ENCODE measurements at places on chromosomes 16 and 17.
A peak's percentile ranks its signal among the peaks of the same experiment; 100 is the strongest.

GRCh38 chr16:80527297-80527696 lies 13.5 kb upstream of the DYNLRB2 start:
- peak; percentile 25 for DNase-seq

DNA sequence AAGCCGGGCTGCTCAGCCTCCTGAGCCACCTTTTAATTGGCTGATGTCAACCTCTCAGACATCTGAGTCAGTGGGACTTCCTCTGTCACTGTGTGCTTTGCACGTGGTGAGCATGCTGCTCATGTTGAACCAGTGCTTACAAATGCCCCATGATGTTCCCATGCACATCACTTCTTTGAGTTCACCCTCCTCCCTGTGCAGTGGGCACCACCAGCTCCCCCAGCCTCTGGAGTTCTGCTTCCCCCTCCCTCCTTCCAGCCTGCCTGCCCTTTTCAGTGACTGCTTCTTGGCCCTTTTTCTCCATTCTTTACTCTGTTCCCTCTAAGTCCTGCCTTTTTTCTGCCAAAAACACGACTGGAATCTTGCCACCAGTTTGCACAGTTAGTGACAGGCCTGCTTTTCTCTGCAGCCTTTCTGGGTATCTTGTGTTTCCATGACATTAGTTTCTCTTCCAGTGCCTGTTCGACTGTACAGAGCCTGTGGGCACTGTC lies 41.6 kb downstream of the USP10 start:
- no peak for DNase-seq

GRCh38 chr16:77660311-77660710 lies 62.0 kb upstream of the NUDT7 start:
- DNase-seq, result peak; percentile 55

GRCh38 chr17:82272495-82273326 lies 789 bp downstream of the CSNK1D start:
- no peak for DNase-seq

GRCh38 chr17:726271-726919 lies 6.0 kb upstream of the TLCD3A start:
- no peak for DNase-seq

DNA sequence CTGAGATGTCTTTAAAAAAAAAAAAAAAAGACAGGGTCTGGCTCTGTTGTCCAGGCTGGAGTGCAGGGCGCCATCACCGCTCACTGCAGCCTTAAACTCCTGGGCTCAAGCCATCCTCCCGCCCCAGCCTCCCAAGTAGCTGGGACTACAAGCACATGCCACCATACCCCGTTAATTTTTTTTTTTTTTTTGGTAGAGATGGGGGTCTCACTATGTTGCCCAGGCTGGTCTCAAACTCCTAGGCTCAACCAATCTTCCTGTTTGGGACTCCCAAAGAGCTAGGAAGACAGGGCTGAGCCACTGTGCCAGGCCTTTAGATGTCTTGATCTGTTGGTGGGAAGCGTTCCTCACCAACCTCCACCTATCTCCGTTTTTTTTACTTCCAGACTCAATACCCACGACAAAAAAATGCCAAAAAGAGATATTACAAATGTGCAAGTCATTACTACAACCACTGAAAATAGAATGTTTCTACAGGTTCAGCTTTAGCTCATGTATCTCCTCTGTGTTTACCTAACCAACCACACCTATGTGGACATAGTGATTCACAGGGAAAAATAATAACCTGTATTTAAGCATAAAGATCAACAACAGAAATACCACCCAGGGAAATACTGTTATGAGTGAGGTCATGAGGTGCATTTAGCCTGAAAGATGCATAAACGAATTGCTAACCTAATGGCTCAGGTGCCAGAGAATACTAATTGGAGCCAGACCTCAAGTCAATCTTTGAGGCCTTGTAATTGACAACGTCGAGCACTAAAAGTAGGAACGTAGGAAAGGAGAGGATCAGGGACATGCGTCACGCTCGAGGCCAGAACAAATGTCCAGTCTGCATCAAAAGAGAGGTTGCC lies 22.6 kb downstream of the NACA2 start:
- DNase-seq, result no peak

DNA sequence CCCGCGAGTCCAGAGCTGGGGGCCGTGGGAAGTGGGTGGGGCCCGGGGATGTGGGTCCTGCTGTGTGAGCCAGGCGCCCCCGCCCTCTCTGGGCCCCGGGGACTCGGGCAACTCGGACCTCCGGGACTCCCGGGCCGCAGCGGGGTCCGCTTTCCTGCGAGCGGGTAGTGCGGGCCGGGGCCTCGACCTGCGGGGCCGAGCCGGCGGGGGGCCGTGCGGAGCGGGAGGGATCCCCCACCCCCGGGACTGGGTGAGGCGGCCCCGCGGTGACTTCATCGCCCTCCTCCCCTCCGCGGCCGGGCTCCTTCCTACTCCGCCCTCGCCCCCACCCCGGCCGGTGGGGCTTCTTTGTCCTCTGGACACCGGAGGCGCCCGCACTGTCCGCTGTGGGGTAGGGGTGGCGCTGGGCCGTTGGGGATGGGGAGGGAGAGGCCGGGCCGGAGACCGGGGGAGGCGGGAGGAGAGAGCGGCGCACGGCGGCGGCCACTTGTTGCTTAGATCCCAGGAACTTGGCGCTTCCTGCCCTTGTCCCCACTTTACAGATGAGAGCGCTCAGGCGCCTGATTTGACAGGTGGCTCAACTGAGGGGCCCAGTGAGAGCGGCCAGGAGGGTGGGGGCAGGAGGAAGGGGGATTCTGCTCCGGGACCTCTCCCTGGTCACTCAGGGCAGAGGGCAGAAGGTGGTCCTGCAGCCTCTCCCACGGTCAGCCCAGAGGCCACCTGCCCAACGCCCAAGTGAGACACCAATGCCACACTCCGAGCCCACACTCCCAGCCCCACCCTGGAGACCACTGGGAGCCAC lies 874 bp downstream of the CMTM3 start:
- peak; percentile 24 for DNase-seq

DNA sequence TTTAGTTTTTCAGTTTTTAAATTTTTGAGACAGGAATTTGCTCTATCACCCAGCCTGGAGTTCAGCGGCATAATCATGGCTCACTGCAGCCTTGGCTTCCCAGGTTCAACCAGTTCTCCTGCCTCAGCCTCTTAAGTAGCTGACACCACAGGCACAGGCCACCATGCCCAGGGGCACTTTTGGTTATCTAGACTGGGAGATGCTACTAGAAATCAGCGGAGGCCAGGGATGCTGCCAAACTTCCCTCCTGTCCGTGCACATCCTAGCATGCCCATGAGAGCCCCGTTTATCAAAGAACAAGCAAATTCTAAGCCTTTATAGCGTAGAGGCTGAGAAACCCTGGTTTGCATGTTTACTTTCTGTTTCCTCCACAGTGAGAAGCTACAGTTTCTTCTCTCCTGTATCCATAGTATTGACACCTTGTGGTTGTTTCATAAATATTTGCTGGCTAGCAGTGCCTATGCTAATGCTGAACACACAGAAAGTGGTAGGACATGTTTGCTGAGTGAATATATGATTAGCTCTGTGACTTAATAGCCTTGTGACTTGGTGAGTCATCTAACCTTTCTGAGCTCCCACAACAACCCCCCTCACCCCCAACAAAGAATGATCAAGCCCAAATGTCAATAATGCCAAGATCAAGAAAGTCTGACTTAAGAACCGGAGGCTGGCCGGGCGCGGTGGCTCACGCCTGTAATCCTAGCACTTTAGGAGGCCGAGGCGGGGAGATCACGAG lies 39.2 kb upstream of the MAF start:
- no peak for DNase-seq

DNA sequence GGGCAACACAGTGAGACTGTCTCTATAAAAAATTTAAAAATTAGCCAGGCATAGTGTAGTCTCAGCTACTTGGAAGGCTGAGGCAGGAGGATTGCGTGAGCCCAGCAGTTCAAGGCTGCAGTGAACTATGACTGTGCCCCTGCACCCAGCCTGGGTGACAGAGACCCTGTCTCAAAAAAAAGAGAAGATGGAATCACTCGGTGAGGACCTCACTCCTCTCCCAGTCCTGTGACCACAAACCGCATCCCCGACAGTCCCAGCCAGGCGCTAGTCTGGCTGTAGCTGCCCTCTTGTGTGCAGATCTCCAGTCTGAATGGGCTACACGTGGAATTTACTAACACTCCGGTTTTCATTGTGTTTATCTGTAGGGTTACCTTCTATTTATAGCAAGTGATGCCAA lies 11.1 kb downstream of the DEXI start:
- no peak for DNase-seq

Data from A673 (cell line).